ENCODE measurements at places on chromosomes 2 and 18.
A peak's percentile ranks its signal among the peaks of the same experiment; 100 is the strongest.

GRCh38 chr2:45820048-45820447 lies 168.6 kb downstream of the PRKCE start:
- no peak for DNase-seq

DNA sequence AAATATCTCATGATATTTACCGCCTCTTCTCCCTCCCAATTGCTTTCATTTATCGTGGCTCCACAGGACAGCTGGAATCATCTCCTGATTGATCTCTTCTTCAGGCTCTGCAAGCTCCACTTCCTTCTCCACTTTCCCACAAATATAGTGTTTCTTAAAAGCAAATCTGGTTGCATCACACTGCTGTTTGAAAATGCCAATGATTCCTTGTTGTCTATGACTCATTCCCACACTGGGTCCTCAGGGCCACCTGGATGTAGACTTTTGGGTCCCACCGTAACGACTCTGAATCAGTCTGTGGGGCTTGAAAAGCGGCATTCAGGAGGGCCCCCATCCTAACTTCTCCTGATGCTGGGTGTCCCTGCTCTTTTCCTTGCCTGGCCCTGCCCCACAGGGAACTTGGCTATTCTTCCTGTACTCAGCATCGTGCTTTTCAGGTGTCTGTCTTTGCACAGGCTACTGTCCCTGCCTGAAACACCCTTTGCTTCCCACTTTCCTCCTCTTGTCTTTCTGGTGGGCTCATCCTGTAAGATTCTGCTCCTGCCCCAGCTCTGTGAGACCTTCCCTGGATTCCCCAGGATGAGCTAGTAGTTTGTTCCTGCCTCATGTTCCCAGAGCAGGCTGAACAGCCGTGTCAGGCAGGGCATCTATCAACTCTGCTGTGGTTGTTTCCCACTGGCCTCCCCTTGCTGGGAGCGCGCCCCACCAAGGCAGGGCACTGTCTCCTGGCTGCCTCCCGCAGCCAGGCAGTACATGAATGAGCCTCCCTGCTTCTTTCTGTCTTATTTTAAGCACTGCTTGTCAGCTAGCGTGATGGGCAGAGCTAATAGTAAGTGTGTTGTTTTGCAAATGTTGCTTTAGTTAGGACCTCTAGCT lies 111.9 kb downstream of the KCTD1 start:
- peak; percentile 91 for DNase-seq

DNA sequence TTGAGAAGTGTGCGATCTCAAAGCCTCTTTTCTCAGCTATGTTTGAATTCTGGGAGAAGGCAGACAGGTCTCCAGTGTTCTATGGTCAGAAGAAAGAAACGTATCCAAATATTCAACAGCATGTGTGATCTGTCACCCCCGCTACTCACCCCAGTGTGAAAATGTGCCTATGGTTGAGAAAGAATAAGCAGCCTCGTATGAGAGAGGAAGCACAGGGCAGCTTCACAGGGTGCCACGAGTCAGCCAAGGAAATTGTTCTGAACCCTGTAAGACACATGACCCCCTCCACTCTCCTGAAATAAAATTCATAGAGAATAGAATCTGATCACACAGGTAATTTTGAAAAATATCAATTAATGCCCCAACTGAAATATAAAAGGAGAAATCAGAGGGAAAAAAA lies 8.0 kb upstream of the SF3B1 start:
- no peak for DNase-seq

DNA sequence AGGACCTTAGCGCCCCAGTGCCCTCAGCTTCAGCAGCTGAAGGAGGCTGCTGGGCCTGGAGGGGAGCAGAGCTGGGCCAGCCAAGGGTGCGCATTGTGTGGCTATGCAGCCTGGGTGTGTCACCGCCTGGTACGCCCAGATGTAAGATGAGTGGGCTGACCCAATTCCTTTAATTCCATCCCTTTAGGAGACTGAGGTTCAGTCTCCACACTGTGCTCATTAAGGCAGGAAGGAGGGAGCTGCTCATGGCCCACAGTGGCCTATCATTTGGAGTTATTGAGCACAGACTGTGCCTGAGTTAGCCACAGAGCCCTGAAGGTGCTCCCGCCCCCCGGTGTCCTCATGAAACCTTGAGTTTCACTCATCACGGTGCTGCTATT lies 194.1 kb upstream of the GLI2 start:
- DNase-seq = peak; percentile 35

DNA sequence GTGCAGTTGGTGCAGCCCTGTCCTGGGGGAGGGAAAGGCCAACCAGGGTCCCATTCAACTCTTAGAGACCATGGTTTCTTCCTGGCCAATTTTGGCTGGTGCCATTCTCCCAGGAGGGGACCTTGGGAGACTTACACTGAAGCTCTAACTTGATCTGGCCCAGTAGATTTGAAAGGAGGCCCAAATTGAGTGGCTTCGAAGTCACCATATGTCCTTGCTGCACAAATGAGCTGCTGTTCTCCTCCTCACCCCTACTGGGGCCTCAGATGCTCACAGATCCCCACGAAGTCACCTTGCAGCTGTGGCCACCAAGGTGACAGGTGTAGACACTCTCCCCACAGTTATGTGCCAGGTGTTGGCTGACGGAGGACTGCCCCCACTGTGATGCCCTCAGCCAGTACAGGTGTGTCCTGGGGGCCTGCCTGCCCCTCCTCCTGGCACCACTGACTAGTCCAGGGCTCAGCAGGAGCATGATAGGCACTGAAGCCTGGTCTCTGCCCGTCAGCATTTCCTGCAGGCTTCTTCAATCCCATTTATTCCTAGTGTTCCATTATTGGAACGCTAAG lies 4.7 kb upstream of the C2orf72 start:
- no peak for DNase-seq
